ENCODE measurements at places on chromosomes 1 and 21.

DNA sequence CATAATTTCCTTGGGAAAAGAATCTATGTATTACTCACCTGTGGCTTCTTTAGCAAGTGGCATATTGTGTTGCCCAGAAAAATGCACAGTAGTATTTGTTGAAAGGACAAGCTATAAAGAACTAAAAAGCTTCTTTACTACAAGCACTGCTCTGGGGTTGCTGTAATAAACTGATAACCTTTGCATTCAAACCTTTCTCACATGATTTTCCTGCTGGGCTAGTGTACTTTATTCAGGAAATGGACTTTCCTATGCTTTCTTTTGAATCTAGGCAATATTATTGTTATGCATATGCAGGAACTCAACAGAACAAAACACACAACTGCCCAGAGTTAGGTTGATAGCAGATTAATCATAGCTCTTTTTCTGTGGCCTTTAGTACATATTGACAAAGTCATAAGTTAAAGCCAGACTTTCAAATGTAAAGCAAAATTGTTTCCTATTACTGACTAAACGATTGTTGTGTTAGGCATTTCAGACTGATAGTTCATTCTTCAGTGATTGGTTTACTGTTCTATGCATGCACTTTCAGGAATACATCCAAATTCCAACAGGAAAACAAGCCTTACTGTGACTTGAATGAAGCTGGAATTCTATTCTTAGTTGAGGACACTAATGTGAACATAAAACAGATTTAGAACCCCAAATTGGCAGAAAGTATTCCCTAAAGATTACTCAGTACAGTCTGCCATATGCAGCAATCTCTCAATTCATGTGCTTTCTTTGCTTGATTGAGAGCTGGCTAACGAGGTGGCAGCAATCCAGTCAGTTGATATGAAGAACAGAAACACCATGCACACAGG, 564.3 kb upstream of the NEGR1 start:
- DNase-seq = no peak

DNA sequence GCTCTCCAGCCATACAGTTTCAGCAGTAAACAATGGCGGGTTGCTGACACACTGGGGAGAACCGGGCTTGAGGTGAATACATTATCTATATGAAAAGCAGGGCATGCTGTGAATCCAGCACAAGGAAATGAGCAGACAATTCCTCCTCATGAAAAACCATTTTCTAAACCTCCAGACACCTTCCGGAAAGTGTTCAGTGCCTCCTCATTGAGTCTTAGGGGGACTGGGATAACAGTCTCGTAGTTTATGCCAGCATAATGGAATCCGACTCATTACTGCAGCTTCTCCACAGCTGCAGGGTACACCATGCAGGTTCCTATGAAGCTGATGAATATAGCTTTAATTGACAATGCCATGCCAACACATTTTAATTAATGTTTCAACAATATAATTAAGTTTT, 284.1 kb downstream of the BACH1 start:
- DNase-seq = no peak

DNA sequence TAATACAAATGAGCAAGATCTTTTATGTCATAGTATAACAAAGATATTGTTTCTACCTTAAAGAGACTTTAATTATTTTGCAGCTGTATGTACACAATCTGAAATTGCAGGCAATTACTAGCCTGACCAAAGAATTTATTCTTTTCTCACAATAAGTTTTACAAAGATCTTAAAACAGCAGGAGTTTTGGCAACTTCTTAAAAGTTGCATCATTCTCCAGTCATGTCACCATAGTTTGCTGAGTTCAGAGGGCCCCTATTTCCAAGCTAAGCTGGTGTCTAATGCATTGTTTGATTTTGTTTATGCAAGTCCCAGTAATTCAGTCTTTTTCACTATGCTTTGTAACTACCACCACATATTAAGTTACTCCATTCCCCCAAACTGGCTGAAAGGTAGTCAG, 114.8 kb downstream of the DNAH14 start:
- no peak for DNase-seq

DNA sequence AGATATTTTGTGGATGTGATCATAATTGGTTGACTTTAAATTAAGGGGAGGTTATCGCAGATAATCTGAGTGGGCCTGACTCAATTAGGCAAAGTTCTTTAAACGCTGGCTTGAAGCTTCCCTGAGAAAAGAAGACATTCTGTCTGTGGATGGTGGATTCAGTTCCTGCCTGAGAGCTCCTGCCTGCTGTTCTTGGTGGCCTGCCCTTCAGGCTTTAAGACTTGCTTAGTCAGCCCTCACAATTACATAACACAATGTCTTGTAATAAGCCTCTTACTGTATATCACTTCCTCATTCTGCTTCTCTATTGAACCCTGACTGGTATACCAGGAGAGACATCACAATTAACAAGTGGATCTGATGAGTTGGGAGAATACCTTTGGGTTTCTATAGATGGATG, 50.2 kb downstream of the KCNJ6 start:
- DNase-seq = no peak

- peak; percentile 19 for DNase-seq
These were observed 131.1 kb upstream of the WNT4 start for GRCh38 chr1:22273686-22274681.

- no peak for DNase-seq
These were observed 4.4 kb downstream of the TYW3 start for GRCh38 chr1:74737333-74737732.

GRCh38 chr21:44351535-44352252, 1.7 kb upstream of the TRPM2 start:
- DNase-seq = no peak

DNA sequence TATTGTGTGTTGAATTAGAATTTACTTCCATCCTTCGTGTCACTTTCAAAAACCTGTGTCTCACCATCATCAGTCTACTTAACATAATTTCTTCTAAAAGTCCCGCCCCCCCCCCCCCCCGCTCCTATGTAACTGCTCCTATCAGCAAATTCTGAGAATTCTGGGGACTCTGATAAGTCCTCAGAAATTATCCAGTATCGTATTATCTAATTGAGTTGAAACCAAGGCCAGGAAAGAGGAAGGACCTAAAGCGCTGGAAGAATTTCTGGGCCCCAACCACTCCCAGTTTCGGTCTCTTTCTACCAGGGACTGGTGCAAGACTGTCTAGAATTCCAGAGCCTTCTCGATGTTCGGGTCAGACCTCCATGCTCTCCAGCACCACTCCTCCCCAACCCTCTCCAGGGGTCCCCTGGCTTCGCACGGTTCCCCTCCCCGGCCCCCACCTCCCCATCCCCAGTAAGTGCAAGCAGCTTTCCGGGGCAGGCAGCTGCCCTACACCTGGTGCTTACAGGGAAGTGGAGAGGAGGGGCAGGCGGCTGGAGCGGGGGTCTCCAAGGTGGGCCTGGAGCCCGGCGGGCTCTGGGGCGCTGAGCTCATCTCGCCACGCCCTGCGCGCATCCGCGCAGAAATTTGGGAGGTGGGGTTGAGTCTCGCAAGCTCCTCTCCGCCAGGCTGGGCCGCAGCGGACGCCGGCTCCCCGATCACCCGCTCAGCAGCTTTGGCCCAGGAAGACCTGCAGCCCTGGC, 16.0 kb upstream of the ZNF496 start:
- DNase-seq = no peak

DNA sequence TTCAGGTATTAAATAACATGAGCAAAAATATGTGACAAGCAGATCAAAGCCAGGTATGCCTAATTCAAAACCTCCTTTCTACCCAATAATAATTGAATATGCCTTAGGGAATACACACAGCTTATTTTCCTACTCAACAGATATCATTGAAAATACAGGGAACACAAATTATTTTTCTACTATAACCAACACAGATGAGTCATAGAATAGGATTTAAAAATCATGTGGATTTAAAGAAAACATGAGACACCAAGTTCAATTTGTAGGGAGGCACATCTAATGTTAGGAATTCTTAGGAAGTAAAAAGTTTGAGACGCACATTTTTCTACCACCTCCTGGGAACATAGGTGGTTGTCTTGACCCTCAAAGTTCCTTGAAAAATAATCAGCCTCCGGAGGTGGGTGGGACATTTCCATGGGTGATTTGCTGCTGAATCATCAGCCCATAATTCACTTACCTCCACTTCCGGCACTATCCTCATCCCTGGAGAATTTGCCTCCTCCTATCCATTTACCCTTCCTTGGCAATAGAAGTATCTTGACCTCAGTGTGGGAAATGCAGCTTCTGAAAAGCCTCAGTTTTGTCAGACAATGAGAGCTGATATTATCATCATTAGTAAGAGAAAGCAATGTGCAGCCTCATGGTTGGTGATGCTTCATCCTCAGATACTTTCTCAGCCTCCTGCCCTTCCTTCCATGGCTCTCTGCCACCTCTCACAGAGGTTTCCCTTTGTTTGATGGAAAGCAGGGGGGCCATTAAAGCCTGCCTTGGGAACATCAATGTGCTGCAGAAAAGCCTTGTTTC, 33.5 kb upstream of the RGS4 start:
- DNase-seq = peak; percentile 96

- DNase-seq = no peak
These were observed 1017.9 kb downstream of the ADGRL2 start for GRCh38 chr1:82818586-82818985.

DNA sequence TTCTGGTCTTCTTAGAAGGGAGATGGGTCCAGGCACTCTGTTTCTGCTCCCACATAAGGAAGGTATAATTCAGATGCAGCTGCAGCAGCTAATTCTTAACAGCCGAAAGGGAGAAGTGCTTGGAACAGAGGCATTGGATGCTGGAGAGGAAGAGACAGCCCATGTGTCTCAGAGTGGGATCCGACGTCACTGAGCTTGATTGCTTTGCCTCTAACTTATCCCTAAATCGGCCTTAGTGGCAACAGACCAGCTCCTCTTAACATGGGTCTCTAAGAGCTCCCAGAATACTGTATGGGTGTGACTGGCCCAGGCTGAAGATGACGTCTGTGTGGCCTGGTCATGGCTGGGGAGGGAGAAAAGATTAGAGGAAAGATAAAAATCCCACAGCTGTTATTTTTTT, 40.7 kb upstream of the KCND3 start:
- no peak for DNase-seq

GRCh38 chr1:153431427-153431826, 15.1 kb downstream of the S100A7A start:
- no peak for DNase-seq

DNA sequence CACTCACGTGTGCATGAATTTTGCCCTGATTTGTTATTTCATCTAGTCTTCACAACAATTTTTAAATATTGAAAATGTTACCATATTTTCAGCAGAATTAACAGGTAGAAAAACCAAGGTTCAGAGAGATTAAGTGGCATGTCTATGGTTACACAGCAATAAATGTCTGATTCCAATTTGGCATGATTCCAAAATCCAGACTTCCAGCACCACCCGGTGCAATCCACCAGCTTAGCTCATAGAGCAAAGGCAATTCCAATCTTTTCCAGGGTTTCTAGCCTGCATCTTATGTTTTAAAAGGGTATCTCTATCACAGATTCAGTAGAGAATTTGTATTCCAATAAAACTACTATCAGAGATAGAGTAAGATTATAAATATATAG, 161.8 kb downstream of the TPR start:
- no peak for DNase-seq

- DNase-seq = peak; percentile 56
These were observed 15.8 kb downstream of the UBE2G2 start for GRCh38 chr21:44785620-44786335.

DNA sequence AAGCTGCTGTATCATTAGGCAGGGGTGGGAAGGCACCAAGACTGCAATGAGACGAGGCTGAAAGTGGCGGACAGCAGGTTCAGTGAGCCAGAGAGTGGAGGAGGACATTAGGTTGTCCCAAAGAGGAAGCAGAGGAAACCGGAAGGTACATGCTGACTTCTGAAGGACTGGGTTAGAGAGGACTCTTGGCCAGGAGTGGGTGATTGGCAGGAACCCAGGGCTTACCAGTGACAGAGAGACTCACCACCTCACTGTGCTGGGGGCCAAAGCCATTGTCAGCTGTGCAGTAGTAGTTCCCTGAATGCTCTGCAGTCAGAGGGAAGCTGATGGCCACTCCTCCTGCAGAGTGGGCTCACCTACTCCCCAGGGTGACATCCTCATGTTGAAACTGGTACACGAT, 41.9 kb upstream of the FCRL4 start:
- no peak for DNase-seq

GRCh38 chr1:229006121-229006870, 264.6 kb upstream of the RAB4A start:
- DNase-seq = no peak

DNA sequence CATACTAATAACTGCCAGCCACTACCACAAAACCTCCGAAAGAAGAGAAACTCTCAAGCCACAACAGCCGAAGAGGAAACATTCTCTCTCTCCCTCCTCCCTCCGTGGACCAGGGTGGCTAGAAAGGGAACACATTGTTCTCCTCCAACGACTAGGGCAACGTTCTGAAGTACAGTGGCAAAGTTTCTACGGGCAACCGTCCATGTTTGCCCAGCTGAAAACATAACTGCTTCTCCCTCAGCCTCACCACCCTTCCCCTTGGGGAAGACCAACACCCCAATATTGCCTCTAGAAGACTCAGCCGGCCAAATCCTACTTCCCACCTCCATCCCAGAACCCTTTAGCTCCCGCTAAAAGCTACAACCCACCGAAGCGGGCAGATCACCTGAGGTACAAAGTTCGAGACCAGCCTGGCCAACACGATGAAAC, 2.0 kb downstream of the GLUL start:
- DNase-seq = peak; percentile 29

- no peak for DNase-seq
These were observed 35.8 kb downstream of the CRYAA start for GRCh38 chr21:43204638-43205037.

- DNase-seq = no peak
These were observed 8.2 kb downstream of the SON start for GRCh38 chr21:33550772-33551660.

- DNase-seq = peak; percentile 36
These were observed 842 bp upstream of the ZC3H12A start for GRCh38 chr1:37473431-37474045.

GRCh38 chr1:118151312-118151937, 33.6 kb downstream of the SPAG17 start:
- peak; percentile 65 for DNase-seq

GRCh38 chr1:77950873-77951272, 28.0 kb downstream of the FUBP1 start:
- no peak for DNase-seq

DNA sequence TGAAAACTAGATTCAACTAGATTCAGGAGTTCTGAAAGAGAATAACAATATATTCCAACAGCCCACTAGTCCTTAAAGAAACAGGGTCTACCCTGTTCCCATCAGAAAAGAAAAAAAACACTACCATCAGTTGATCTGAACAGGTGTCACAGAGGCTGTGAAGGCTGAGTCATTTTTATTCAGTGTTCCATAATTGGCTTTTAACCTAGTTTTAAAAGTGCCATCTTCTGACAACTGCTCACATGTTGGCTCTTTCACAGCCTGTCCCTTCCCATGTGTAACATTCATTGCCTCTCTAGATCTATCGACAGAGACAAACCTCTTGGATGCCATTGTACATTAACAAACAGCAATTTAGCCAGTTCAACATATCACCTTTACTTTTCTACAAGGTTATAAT, 243.7 kb downstream of the TBX15 start:
- no peak for DNase-seq

All from EH (cell line).